ENCODE measurements at places on chromosomes 2 and 18. TPM values are rescaled to one million over a fixed set of nuclear protein-coding genes. Genes with fewer than 3 reads are reported as not detected.

The SLC4A5 gene
- not detected for polyA plus RNA-seq

The ZNF397 gene
- 4.2 TPM for polyA plus RNA-seq

The NEUROD1 gene
- not detected for polyA plus RNA-seq

The LTBP1 gene
- polyA plus RNA-seq: 2.0 TPM

DNA sequence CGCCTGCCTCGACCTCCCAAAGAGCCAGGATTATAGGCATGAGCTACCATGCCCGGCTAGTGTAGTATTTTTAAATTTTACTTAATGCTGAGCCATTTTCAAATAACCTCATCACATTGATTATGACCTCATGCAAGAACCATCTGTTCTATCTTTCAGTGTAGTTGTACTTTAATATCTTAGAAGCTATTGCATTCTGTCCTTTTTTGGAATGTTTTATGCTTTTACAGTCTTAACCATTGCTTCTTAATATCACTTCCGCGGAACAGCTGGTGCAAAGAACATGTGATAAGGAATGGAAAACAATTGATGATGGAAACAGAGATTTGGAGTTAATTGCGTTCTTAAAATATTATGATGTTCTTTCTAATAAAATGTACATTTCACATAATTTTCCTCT is 2.7 kb downstream of the GEN1 start:
- DNase-seq: no peak

Data from immature natural killer cell (primary cell).